Retina (tissue), 1 donor: ENCODE measurements at places on chromosomes 3 and 15.

GRCh38 chr3:107818025-107818424, 272.8 kb downstream of the CD47 start:
- no peak for DNase-seq

GRCh38 chr3:46942076-46942475, 34.5 kb downstream of the CCDC12 start:
- DNase-seq: no peak

- DNase-seq: no peak
These were observed 6.8 kb upstream of the PKM start for GRCh38 chr15:72237853-72238224.

- DNase-seq: no peak
These were observed 722.0 kb upstream of the CFAP20DC start for GRCh38 chr3:59771768-59772181.
